GM10248 (cell line): ENCODE measurements at places on chromosomes 16 and 17.

DNA sequence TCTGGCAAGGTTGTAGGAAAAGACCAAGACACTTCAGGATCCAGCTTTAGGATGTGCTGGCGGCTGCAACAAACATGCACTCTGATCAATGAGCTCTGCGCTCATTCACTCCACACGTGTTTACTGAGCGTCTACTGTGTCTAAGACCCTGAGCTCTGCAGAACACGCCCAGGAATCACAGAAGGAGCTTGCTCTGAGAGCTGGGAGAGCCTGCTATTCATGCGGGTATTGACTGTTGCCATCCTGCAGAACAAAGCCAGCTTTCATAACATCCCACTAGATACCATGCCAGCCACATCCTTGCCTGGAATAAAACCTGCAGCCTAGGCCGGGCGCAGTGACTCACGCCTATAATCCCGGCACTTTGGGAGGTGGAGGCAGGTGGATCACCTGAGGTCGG is 44.1 kb downstream of the NXN start:
- DNase-seq: no peak

GRCh38 chr16:67943619-67944504 is at the start of gene LCAT:
Gene LCAT, minus strand, starts transcription at chr16:67944120. Its CDS starts 19 bp downstream, at chr16:67944101.
- no peak for DNase-seq

- DNase-seq: no peak
Observed at GRCh38 chr16:67154578-67155294, 3.9 kb upstream of the B3GNT9 start.

DNA sequence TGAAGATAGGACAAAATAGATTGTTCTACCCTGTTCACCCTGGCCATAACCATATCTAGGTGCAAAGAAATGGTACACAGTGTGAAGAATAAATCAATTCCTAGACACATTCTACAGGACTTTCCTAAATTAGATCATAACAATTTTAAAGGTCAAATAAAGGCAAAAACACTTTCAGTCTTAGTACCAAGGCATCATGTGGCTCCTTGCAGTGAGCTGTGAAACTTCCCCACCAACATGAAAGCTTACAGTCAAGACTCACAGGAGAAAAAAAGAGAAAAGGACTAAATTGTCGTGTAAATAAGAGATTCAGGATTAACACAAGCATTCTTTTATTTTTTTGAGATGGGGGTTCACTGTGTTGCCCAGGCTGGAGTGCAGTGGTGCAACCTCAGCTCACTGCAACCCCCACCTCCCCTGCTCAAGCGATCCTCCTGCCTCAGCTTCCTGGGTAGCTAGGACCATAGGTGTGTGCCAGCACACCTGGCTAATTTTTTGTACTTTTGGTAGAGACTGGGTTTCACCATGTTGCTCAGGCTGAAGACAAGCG is 14.2 kb downstream of the NSMCE1 start:
- DNase-seq: peak; percentile 65

GRCh38 chr16:90016339-90016950 is 2.8 kb downstream of the DBNDD1 start:
- DNase-seq: no peak

GRCh38 chr16:84931107-84931494 is 80.2 kb downstream of the ZDHHC7 start:
- DNase-seq: no peak

DNA sequence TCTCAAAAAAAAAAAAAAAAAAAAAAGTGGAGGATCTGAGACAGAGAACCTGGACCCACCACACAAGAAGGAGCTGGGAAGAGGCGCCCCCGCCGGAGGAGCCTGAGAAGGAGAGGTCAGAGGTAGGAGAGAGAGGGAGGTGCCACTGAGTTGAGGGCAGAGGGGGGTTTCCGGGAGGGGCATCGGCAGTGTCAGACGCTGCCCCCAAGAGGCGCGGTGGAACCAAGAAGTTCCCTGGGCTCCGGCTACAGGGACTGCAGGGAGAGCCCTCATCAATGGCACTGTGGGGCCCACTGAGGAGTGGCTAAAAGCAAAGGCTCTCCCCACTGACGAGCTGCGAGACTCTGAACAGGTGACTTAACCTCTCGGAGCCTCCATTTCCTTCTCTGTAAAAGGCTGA is 4.2 kb downstream of the CCDC42 start:
- DNase-seq: peak; percentile 33

DNA sequence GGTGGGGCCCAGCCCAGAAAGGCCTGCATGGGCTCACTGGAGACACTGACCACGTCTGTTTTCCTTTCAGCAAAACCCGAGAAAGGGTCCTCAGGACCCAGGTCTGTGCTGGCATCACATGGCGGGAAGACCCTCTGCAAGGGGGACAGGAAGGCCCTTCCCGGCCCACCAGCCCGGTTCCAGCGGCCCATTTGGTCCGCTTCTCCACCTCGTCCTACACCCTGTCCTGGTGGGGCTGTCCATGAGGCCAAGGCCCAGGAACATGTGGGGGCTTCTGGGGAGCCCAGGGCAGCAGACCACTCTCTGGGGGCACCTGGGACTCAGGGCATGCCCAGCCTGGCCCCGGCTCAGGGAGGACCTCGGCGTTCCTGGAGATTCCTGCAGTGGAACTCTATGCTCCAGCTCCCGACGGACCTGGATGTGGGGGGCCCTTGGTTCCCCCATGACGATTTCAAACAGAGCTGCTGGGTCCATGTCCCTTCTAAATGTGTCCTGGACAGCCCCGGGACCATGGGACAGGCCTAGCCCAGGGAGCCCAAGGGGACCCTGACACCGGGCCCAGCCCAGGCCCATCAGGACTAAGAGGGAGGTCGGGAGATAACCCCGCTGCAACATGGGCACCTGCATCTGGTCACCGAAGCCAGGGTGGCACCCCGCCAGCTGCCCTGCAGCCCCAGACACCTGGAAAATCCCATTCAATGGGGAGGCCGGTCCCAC is 26.4 kb upstream of the KSR1 start:
- no peak for DNase-seq

DNA sequence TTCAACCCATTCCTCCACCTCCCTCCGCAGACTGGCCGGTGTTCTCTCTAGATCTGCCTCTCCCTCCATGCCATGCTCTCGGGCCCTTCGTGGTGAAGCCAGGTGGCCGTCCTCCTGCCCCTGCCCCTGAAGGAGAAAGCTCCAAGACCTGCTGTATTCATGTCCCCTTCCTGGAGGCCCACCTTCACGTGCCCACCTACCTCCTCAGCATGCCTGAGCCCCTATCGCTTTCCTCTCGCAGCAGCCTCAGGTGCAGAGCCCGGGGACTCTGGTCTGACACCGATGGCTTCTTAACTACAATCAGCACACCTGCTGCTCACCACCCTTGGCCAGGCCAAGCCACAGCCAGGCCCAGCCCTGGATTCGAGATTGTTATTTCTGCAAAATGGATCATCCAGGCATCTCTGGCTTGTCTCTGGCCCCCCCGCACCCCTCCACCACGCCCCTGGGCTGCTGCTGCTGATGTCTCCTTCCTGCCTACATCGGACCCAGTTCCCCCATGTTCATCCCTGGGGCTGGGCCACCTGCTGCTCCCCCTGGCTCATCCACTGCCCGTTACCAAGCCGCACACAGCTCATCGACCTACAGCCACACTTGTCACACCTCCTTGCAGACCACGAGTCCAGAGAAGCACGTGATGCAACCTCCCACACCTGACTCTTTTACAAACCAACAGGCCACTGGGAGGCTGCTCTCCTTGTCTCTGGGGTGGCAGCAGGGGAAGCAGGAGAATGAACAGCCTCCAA is 32.5 kb upstream of the TNFRSF13B start:
- no peak for DNase-seq

- no peak for DNase-seq
Observed at GRCh38 chr17:245020-245419, 63.6 kb upstream of the DOC2B start.

DNA sequence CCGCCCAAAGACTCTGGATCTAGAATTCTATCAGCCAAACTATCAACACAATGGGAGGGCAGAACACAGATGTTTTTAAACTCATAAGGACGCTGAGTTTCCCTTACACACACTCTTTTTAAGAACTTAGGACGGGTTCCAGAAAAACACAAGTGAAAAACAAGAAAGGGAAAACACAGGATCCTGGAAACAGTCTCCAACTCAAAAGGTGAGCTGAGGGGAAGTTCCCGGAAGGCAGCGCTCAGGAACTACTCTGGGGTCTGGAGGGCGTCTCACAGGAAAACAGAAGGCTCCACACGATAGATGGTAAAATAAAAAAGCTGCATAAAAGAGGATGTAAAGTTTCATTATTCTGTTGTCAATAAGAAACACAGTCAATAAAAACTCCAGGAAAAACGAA is 80.2 kb upstream of the DOC2B start:
- DNase-seq: no peak

DNA sequence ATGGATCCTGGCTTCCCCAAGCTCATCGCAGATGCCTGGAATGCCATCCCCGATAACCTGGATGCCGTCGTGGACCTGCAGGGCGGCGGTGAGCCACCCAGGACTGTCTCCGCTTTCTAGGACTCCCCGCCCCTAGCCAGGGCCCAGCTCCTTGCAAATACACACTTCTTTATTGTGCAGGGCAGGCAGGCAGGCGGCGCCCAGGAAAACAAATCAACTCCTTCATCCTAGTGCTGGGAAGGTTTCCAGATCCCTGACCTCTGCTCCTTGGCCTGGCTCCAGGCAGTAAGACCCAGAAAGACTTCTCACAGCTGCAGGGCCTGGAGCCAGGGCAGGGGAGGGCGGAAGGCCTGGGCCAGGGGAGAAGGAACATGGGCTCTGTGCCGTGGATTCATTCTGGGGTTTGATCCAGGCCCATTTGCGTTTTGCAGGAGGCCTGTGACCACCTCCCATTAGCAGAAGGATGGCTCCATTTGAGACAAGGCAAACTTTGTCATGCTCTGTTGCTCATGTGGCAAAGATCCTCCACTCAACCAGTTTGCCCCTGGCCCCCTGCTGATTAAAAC is 6.0 kb upstream of the LPCAT2 start:
- peak; percentile 4 for DNase-seq

DNA sequence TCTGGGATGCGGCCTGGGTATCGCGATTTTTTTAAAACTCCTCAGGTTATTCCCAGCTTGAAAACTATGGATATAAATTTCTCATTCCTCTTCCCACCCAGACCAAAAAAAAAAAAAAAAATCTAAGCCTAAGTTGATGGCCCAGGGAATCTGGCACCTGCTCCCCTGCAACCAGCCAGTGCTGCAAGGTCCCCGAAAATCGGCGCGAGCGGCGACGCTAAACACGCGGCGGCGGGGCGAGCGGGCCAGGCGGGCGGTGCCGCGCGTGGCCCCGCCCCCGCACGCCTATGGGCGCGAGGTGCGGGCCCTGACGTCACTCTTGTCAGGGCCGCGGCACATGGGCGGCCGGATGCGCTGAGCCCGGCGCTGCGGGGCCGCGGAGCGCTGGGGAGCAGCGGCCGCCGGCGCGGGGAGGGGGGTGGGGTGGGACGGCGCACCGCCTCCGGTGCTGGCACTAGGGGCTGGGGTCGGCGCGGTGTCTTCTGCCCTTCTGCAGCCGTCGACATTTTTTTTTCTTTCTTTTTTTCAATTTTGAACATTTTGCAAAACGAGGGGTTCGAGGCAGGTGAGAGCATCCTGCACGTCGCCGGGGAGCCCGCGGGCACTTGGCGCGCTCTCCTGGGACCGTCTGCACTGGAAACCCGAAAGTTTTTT is at the start of gene HLF:
TSS of gene HLF (plus strand) at position 316 of the 654 bp plus-strand sequence. CDS start 525 bp downstream, outside the sequence.
- DNase-seq: peak; percentile 87

GRCh38 chr17:16214190-16215001 is 938 bp downstream of the NCOR1 start:
- no peak for DNase-seq

GRCh38 chr17:82939621-82940135 is 99.9 kb upstream of the ZNF750 start:
- no peak for DNase-seq

DNA sequence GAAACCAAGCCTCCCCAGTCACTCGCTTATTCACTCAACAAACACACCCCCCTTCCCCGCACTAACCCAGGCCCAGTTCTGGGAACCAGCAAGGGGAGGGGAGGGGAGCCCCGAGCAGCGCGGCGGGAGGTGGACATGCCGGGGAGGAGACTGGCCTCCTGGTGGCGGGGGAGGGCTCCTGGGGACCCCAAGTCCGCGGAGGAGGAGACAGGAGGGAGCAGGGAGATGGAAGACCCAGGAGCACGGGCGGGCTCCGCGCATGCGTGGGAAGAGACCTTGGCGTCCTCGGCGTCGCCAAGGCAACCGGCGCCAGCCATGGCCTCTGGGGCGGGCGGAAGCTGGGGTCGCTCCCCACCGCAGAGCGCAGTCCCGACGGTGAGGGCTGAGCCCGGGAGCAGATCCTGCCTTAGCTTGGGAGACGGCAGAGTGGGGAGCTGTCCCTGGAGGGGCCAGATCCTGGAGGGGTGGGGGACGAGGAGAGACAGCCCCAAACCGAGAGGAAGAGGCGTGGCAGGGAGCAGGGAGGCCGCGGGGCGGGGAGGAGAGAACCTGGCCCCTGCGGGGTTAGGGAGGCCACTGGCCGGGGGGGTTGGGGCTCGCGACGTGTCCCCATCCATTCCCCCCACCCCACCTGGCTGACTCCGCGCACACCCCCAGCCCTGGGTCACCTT is at the start of gene PRR29:
TSS of gene PRR29 (plus strand) at position 302 of the 671 bp plus-strand sequence. CDS start at position 316, 14 bp downstream.
- peak; percentile 87 for DNase-seq

DNA sequence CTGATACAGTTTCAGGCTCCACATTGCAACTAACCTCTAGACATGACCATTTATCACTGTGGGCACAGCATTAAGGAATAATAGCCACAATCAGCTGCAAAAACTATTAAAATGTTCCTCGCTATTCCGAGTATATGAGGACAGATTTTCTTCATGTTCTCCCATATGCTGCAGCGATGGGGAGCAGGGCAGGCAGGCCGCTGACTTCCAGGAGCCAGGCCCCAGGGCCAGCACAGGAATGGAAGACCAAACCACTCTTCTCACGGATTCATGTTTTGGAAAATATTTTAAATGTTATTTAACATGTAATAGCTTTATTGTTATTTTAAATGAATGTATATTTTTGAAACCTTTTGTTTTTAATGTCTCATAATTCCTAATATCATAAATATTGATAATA is 43.8 kb upstream of the ENDOV start:
- no peak for DNase-seq

GRCh38 chr17:266701-267667 is 85.5 kb upstream of the DOC2B start:
- DNase-seq: no peak

DNA sequence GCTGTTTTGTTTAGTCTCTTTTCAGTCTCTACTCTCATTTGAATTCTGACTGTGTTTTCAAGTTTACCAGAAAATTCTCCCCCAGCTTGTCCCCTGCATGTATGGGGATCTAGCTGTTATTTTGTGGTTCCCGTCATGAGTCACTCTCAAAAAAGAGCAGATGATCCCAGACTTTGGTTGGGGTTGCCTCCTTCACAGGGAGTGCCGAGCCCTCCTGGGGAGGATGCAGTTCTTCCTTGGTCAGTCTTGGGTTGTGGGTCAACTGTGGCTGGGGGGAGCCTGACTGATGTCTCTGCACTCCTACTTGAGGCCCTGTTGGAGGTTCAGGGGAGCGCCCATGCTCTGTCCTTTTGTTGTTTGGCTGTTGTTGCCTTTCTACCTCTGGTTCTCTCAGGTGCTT is 37.7 kb downstream of the EPN2 start:
- DNase-seq: no peak

- DNase-seq: no peak
Observed at GRCh38 chr17:44324092-44324570, 492 bp downstream of the SLC25A39 start.

- no peak for DNase-seq
Observed at GRCh38 chr17:48283907-48284306, 146.1 kb downstream of the SKAP1 start.
